ENCODE measurements at places on chromosomes 5 and 9.

DNA sequence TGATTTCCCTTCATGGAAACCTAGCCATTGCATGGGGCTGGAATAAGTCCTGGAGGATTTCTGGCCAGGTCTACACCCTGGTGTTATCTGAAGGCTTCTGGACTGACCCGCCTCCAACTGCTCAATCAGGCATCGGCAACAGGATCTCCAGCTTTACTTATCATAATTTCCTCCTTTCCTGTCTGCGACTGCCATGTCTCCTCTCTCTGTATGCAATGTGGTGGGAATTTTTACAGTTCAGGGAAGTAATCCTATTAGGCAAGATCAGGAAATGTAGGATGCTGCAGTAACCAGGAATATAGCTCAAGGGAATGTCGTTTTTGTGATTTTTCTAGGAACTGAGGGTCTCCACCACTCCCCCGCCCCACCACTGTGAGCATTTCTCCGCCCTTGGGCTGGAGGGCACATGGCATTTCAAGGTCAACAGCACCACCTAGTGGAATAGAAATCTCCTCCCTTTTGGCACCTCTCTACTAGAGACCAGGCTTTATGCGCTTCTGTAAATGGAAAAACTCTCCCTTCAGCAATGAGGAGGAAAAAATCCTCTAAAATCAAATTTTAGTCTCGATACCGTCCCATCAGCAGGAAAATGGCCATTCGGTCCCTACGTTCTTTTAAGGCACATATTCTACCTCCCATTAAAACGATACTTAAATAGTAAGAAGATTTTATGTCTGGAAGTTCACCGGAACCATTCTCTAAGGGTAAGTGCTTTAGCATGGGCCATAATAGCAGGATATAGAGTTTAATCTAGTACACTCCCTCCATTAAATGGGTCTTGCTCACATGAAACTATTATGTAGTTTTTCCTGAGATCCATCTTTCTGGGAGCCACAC, 93.0 kb downstream of the YTHDC2 start:
- DNase-seq, result peak; percentile 78

DNA sequence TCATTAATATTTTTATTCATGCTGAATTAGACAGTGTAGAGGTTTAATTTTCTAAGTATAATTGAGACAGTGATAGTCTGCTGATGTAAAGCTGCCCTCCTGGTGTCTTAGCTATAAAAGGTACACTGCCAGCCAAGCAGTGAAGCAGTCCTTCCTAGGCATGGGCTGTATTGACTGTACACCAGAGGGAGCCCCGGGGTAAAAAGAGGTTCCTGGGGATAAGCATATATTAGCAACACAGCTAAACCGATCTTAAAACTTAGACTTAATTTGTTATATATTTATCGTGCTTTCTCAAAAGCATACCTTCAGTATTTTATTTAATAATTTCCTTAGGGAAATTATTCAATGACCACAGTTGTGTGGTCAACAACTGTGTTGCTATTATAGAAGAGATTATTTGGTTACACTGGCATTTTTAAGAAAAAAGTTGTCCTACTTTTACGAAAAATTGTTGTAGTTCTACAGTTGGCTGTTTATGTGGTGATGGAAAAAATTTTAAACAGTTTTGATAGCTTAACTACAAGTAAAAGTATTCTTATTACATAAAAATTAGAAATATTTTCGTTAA, 68.8 kb downstream of the ELL2 start:
- peak; percentile 62 for DNase-seq

GRCh38 chr5:112165897-112166737, 253.0 kb downstream of the EPB41L4A start:
- DNase-seq, result peak; percentile 24

GRCh38 chr9:127399736-127400269, 2.8 kb downstream of the SLC2A8 start:
- DNase-seq, result no peak

DNA sequence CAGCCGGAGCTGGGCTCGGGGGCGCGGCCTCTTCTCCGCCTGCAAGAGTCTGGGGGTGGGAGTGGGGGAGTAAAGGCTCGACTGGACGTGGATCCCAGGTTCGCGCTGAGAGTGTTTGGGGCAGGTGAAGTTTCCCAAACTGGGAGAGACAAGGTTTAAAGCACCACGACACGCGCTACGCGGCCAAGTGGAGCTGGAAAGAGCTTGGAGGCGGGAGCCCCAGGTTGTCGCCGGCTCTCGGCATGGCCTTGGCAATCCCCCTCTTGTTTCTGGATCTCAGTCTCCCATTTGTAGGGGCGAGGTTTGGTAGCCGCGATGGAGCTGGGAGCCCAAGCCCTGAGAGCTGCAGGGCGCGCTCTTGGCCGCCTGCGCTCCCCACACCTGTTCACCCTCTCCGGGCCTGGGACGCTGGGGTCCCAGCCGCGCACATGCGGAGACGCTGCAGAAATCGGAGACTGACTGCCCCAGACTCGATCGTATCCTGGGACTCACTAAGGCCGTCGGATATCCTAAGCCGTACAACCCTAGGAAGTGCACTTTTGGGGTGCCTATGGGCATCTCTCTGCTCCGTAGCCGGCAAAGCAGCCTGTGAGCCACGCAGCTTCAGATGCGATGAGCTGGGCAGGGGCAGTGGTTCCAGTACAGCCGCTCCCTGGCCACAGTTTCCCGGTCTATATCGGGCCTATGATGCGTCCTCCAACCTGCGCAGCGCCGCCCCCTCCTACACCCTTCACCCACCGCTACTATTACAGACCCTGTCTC, 937 bp downstream of the TMOD1 start:
- DNase-seq, result no peak

DNA sequence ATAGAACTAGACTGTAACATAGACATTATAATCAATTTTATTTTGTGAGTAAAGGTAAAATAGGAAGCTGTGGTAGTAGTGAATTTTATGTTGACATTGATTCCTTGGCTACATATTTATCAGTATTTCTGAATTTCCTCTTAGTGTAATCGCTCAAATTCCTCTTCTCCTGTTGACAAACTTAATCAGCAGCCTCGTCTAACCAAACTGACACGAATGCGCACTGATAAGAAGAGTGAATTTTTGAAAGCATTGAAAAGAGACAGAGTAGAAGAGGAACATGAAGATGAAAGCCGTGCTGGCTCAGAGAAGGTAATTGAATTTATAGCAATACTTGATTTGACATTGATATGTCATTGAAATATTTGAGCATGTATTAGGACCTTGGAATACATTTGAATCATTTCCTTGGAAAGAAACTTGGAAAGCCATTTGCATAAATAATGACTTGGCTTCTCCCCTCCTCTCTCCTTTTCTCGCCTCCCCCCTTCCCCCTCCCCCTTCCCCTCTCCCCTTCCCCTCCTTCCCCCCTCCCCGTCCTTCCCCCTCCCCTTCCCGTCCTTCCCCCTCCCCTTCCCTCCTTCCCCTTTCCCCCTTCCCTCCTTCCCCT, 75.5 kb downstream of the GPBP1 start:
- no peak for DNase-seq

GRCh38 chr5:37569466-37569865, 190.3 kb downstream of the WDR70 start:
- DNase-seq, result no peak

GRCh38 chr9:74960561-74960960, 7.8 kb upstream of the C9orf40 start:
- no peak for DNase-seq

DNA sequence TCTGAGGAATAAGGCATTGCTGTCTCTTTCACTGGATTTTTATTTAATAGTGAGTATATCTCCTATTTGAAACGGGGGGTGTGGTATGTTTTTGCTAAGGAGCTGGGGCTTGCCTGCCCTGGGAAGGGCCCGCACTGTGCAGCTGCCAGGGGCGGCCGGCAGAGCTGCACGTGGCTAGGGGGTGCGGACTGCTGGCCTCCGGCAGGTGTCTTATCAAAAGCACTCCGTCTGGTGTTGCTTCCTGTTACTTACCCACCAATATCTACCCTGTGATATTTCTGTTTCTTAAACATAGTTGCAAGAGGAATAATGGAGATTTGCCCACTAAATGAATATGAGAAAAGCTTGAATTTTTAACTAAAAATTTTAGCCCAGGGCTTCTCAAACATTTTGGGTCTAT, 232.0 kb downstream of the IRX1 start:
- DNase-seq, result no peak

DNA sequence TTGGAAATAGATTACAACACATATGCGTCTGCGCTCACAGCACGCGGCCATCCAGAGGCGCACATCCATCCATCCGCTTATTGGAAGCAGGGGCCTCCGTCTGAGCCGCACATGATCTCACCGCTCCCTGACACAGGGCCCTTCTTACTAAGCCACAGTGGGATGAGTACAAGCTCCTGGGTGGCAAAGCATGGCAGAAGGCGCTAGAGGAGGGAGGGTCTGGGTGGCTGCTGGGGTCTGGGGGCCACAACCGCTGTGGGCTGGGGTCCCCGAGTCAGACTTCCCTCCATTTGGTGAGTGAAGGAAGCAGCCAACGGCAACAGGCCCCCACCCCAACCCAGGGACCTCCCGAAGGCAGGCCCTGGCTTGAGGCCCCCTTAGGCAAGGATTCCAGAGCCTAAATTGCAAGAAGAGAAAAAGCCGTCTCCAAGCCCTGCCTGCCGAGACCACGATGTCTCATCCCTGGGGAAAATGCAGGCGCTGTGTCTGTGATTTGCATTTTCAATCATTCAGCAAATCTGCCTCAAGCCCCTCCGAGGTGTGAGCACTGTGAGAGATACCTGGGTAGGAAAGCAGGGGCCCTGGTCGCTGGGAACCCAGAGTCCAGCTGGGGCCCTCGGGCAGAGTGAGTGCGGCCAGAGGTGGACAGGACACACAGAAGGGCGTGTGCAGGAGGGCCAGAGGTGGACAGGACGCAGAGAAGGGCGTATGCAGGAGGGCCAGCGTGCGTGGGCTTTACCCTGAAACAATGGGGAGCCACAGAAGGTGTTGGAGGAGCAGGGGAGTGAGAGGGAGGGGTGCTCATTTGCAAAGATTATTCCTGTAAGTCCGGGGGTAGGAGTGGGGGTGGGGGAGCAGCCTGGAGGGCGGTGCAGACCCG, 135.7 kb downstream of the OLFM1 start:
- no peak for DNase-seq

DNA sequence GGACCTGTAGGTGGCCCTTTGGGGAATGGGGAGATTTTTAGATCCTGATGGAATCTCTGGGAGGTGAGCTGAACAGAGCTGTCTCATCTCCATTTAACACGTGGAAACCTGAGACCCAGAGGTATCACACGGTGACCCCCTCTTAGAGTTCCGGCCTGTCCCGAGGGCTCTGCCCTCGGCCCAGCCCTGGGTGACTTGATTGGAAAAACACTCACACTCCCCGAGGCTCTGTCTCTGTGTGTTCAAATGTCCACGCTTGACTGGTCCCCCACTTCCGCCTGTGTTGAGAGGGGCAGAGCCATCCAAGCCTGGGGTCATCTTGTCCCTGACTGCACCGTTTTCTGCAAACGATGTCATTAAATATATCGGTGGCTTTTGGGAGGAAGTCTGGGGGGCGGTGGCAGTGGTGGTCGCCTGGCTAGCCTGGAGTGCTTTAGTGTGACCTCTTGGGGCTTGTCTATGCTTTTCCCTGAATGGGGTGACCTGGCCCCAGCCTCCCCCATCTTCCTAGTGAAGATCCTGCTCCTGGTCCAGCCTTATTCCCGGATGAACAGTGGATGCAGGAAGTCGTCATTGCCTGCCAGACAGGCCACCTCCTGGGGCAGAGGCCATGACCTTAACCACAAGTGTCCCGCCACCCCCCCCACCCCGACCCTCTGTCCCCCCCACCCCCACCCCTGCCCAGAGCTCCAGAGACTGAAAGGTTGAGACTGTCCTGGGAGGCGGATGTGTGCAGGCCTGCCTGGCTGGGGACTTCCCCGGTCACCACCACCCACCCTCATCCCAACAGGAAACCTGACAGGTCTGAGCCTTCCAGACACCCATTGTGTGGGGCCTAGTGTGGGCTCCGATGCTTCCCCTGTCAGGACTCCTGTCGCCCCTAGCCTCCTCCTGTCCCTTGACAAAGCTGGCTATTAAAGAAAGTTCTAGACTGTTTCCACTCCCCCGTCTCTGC, 5.3 kb upstream of the DAB2IP start:
- DNase-seq, result no peak

- no peak for DNase-seq
These were observed 34.3 kb downstream of the NACC2 start for GRCh38 chr9:136060671-136061371.

GRCh38 chr5:176608937-176609723, 826 bp downstream of the GPRIN1 start:
- peak; percentile 47 for DNase-seq
